Activated T-cell treated with anti-CD3 and anti-CD28 coated beads, Interleukin-2, amount 50 U/mL, for 24 hours (primary cell): ENCODE measurements at places on chromosomes 1 and 21.
A peak's percentile ranks its signal among the peaks of the same experiment; 100 is the strongest.

DNA sequence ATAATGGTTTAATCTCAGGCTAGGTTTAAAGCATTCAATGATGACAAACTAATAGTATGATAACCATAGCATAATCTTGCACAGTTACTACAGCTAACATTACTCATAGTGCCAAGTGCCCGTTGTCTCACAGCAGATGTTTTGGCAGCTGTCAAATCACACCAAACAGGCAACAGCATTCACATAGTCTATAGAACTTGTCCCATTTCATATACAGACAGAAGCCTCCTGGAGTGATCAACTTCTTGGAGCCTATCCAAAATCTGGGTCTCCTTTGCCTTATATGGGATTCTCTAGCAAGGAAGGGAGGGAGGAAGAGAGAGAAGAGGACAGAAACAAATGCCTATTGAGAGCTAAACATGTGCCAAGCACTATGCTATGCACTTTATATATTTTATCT is 250.6 kb upstream of the ZP4 start:
- no peak for DNase-seq

GRCh38 chr1:178931858-178932551 is 61.1 kb upstream of the ANGPTL1 start:
- no peak for DNase-seq

- DNase-seq: no peak
Observed at GRCh38 chr1:188425687-188426086, 1596.9 kb downstream of the PLA2G4A start.

- DNase-seq: no peak
Observed at GRCh38 chr1:44605914-44606615, 68.2 kb downstream of the TMEM53 start.

DNA sequence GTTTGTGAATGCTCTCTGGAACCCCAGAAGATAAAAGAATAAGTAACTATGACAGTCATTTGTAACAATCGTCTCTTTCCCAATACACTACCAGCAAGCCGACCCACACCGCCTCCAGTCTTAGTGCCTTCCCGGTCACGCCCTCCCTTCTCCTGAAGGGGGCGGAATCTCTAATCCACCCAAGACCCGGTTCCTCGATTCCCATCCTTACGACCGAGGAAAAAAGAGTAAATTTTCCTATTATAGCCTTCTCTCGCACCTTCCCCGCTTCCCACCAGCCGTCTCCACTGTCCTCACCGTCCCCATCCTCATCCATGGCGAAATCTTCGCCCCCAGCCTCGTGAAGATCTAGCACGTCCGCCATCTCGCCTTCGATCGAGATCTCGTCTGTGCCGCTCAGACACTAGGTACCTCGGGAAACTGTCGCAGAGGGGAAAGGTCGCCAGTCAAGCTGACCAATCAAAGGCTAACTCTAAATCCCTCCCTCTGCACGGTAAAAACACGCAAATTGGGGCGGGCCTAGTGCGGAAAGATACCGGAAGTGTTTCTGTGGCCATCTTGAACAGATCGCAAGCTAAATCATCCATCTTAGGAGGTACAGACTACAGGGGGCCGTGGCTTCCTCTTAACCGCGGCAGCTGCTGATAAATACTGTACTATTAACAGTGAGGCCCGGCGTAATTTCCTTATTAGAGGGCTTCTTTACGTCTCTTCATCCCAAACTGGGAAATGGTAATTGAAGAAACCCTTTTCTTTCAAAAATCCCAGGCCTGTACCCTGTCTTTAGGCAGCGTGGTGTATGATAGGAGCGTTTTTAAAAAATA is at the start of gene RBM8A:
Gene RBM8A, minus strand, starts transcription at position 422 of the 824 bp plus-strand sequence. Its CDS starts 58 bp downstream, at position 364.
- DNase-seq: peak; percentile 91

GRCh38 chr1:231200388-231201031 is 38.7 kb downstream of the TRIM67 start:
- no peak for DNase-seq

DNA sequence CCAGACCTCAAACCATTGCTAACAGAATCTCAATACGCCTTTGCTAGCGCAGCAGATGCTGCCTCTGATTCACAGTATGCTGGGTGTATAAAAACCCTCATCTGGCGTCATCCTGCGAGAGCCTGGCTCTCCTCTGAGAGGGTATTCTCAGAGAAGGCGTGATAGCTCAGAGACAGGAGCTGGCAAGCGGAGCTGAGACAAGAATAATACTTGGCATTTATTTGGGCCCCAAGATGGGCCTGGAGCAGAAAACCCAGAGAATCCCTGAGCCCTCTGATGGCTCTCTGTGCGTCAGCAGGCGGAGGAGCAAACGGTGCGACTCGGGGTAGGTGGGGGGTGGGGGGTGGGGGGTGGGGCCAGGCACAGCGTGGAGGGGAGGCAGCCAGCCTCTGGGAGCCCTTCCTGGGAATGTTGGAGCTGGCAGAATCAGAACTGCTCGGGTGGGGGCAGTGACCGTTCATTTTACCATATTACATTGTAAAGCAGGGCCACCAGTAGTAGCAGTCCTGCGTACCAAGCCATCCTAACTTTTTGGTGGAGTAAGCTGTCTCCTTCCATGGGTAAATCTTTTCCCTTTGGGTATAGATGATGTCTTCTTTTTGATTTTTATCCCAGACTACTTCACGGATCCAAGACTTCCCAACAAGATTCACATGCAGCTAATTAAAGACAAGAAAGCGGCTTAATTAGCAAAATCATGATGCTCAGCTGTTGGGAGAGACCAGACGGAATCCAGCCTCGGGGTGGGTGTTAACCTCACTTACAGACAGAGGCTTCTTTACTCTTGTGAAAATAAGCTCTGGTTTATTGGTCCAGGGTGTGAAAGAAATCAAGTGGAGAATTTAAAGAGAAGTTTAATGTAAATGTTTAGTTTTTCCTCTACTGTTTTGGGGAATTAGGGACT is 7.1 kb downstream of the RIIAD1 start:
- no peak for DNase-seq

DNA sequence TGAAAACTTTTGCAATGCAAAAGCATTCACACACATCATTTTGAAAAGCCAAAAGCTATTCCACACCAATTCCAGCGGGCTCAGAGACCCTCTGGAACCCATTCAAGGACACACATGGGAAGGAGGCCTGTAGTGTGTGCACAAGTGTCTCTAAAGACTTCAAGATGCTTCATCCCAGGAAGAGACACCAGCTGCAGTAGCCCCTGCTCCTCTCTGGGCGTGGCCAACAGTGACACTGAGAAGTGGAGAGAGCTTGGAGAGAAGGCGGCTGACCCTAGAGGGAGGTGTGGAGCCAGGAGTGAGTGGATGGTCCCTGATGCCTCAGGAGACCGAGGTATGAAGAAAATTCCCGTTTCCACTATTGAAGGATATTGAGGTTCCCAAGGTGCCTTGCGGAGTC is 14.9 kb upstream of the TNNI1 start:
- no peak for DNase-seq
